ENCODE measurements at places on chromosomes 1 and 21. TPM values are rescaled to one million over a fixed set of nuclear protein-coding genes. Genes with fewer than 3 reads are reported as not detected.

The LIPI gene
- not detected for total RNA-seq

The TXNIP gene
- 85.2 TPM for total RNA-seq

The CD247 gene
- total RNA-seq: 183 TPM

The ASPM gene
- total RNA-seq: 29.1 TPM

The ROR1 gene
- not detected for total RNA-seq

The HSF2BP gene
- 1.3 TPM for total RNA-seq

The TSACC gene
- 0.82 TPM for total RNA-seq

The C1orf94 gene
- total RNA-seq: not detected

The OPRD1 gene
- total RNA-seq: not detected

The ZYG11A gene
- 0.17 TPM for total RNA-seq

The ATP6V1G3 gene
- total RNA-seq: not detected

The AGRN gene
- total RNA-seq: 35.8 TPM

The ADAMTS5 gene
- total RNA-seq: not detected

The TRIM45 gene
- 0.62 TPM for total RNA-seq

The MIXL1 gene
- not detected for total RNA-seq

The AIRE gene
- 0.05 TPM for total RNA-seq

The ZMYND12 gene
- total RNA-seq: 0.12 TPM

The DHX9 gene
- 355 TPM for total RNA-seq

GRCh38 chr1:29519108-29519787 lies 282.9 kb downstream of the PTPRU start:
- DNase-seq: no peak

GRCh38 chr21:28781602-28782276 lies 210.9 kb downstream of the LTN1 start:
- DNase-seq: no peak

- peak; percentile 87 for DNase-seq
Observed at GRCh38 chr1:179079113-179079761, 2.6 kb upstream of the TOR3A start.

DNA sequence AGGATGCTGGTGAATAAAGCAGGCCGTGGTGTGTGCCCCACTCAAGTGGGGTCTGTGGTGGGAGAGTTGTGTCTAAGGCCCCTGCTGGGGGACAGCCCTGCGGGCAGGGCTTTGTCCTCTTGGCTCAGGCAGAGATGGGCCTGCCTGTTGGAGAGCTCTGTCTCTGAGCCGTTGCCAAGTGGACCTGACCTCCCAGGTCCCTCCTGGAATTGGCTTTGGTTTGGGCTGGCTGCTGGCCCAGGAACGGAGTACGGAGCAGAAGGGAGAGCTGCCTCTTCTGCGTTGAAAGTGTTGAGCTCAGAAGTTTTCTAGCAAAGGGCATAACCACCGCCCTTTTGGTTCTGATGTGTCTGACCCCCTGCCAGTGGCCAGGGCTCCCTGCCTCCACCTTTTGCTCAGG lies 153.9 kb downstream of the PEX14 start:
- no peak for DNase-seq

DNA sequence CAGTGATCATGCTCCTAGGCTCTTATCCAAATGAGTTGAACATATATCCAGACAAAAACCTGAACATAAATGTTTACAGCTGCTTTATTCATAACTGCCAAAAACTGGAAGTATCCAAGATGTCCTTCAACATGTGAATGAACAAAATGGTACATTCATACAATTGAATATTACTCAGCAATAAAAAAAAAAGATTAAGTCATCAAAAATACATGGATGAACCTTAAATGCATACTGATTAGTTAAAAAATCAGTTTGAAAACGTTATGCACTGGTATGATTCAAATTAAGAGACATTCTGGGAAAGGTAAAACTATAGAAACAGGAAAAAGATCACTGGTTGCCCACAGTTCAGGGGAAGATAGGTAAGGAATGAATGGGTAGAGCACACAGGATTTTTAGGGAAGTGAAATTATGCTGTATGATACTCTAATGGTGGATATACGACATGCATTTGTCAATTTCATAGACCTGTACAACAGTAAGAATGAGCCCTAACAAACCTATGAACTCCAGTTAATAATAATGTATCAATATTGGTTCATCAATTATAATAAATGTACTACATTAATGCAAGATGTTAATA lies 3.1 kb downstream of the LRRC40 start:
- no peak for DNase-seq

- DNase-seq: no peak
Observed at GRCh38 chr1:84264961-84265360, 36.5 kb upstream of the SAMD13 start.

- peak; percentile 88 for DNase-seq
Observed at GRCh38 chr1:235513495-235514366, 9.5 kb upstream of the B3GALNT2 start.

DNA sequence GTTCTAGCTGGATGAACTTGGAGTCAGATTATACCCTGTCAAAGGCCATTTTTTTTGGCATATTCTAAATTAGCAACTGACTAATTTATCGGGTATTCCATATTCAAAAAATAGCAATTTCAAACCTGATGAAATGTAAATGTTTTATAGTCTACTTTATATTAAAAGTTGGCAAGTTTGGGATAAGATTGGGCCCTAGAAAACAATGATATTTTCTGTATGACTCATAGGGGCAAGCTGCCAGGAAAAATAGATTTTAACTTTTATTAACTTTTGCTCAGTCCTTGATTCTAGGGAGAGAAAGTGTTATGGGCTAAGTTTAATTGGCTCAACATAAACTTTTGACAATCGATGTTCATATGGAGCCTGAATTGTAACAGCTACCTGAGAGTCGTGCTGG lies 576.9 kb upstream of the B3GALT2 start:
- DNase-seq: no peak

GRCh38 chr1:91693557-91693956 lies 192.4 kb downstream of the TGFBR3 start:
- no peak for DNase-seq

GRCh38 chr1:61839679-61840078 lies 97.4 kb downstream of the PATJ start:
- DNase-seq: no peak

GRCh38 chr1:78102916-78103315 lies 57.1 kb downstream of the GIPC2 start:
- DNase-seq: no peak

DNA sequence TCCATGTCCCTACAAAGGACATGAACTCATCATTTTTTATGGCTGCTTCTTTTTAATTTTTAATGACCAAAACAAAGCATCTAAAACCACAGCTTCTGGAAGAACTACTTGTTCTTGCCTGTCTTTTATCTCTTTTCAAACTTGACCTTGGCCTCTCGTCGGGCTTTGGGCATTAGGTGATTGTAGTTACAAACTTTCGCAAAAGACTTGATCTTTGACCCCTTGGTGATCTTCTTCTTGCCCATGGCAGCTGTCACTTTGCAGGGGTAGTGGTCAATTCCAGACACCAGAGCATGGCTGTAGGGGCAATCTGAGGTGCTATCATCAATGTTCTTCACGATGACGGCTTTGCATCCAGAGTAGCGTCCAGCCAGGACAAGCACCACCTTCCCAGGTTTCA lies 67.8 kb downstream of the EPB41 start:
- no peak for DNase-seq

DNA sequence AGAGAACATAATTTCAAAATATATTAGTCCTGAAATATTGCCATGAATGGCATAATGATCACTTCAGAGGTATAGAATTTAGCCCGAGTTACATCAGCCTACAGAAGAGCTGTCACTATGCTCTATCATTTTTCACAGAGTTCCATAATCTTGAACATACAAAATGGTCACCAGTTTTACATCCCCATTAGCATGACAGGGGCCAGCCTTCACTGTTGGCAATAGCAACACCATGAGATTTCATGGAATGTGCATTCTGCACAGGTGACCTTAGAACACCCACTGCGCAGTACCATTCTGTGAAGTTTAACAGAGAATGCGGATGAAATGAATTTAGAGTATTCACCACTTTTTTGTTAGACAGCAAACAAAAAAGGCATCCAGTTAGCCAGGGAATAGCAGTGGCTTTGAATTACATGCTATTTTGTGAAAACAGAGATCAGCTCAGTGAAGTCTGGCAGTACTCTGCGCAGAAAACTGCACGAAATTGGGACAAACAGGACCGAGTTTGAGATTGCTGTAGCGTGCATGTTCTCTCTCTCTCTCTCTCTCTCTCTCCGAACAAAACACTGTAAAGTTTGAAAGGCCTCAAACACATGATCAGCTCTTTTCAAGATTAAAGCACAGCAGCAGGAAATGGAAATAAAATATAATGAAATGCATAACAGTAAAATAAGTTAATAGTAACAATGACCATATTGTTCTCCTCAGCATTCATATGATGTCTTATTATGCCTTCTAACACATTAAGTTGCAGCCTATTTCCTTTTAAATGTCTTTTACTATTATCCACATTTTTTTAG lies 349.3 kb downstream of the USH2A start:
- no peak for DNase-seq

DNA sequence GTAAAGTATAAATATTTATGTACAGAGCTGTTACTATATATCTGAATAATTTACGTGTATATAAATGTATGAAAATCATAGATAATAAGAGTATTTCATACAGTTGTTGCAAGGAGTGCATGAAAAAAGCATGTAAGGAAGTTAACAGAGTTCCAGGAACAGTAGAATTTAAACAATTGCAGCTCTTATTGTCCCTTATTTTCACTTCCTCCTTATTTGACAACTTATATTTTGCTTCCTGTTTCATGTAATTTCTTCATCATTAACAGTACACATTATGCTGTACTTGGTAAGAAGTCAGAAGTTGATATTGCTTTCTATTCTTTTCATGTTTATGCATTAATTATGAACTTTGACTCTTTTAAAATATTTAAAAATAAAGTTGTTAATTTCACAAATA lies 681.5 kb downstream of the LRRIQ3 start:
- no peak for DNase-seq

DNA sequence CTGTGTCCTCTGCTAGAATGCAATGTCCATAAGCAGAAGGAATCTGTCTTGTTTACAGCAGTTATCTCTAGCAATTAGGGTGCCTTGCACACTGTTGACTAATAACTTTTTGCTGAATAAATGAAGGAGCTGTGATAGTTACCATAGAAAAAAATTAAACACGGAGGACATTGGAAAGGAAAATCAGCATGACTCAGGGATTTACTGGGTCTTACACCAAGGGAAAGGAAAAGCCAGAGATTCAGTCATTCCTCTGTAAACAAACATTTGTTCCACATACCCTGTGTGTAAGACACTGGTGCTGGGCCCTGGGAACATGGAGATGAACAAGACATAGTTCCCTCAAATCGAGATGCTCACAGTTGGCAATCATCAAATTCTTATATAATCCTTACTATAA lies 183.3 kb downstream of the PTGER3 start:
- no peak for DNase-seq

GRCh38 chr1:51736702-51737101 lies 119.8 kb downstream of the OSBPL9 start:
- no peak for DNase-seq

- DNase-seq: no peak
Observed at GRCh38 chr1:12706061-12706460, 9.8 kb upstream of the AADACL3 start.

GRCh38 chr1:235275223-235275622 lies 52.8 kb downstream of the ARID4B start:
- peak; percentile 76 for DNase-seq

DNA sequence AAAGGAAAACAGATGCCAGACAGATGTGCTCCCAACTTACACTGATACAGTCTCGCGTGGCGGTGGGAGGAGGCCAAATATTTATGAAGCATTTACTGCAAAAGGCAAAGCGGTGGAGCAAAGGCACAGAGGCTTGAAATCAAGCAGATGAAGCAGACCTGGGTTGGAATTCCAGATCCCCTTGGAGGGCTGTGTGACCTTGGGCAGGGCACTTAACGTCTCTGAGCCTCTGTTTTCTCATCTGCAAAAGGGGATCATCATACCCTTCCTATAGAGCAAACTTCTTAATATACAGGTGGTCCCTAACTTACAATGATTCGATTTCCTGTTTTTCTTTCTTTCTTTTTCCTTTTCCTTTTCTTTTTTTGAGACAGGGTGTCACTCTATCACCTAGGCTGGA lies 54.1 kb downstream of the IGSF21 start:
- no peak for DNase-seq

DNA sequence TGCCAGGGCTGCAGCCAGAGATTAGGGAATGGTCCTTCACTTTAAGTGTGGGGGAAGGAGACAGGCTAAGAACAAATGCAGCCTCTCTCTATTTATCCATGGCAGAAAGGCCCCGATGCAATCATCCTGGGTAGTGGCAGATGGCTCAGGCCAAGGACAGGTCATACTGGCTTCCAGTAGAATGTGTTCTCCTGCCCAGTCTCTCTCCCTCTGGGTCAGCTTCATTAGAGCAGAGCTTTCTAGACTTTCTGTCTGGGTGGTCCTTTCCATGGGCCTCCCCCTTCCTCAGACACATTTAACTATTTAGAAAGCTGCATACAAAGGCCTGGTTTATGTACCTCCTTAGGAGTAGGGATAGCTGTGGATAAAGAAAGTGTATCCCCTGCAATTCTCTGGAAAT lies 4.8 kb upstream of the PTCH2 start:
- DNase-seq: no peak

GRCh38 chr1:110538075-110538474 lies 19.1 kb upstream of the KCNA10 start:
- no peak for DNase-seq

DNA sequence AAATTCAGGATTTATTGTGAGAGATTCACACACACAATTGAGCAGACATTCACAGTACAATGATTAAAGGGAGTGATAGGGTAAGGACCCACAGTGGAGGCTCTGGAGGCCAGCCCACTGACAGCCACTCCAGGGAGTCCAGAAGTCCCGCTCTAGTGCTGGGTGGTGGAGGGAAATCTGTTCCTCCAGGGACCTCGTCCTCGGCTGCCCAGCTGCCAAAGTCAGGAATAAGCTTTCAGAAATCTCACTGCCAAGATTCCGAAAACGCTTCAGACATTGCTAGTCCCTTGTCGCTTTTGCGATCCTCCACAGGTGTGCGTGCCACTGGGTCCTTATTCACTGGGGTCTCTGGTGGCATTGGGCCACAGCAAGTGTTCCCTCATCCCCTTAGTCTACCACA lies 2.3 kb downstream of the MX1 start:
- DNase-seq: no peak
